Natural killer cell (primary cell): ENCODE measurements at places on chromosomes 2 and 18. TPM values are rescaled to one million over a fixed set of nuclear protein-coding genes. Genes with fewer than 3 reads are reported as not detected.

The ERFE gene
- total RNA-seq, result 4.3 TPM

The SLC19A3 gene
- not detected for total RNA-seq

The NAT8 gene
- total RNA-seq, result not detected

The DPP4 gene
- total RNA-seq, result 1.8 TPM

The CACNB4 gene
- 0.56 TPM for total RNA-seq

The ATP6V1C2 gene
- total RNA-seq, result 0.92 TPM

The PLEKHB2 gene
- total RNA-seq, result 77.4 TPM

The HSBP1L1 gene
- total RNA-seq, result 16.1 TPM

The APCDD1 gene
- total RNA-seq, result not detected

The LHCGR gene
- not detected for total RNA-seq

The ANKRD53 gene
- 2.5 TPM for total RNA-seq

The CABYR gene
- 0.94 TPM for total RNA-seq

The KIAA2012 gene
- total RNA-seq, result not detected

The GRP gene
- total RNA-seq, result not detected

The KCNS3 gene
- total RNA-seq, result not detected

The RFTN2 gene
- total RNA-seq, result not detected

The SPR gene
- 1.7 TPM for total RNA-seq

The FER1L5 gene
- total RNA-seq, result not detected

The TCF4 gene
- 9.0 TPM for total RNA-seq

The SS18 gene
- 72.2 TPM for total RNA-seq

The GALNT13 gene
- total RNA-seq, result not detected

The SNED1 gene
- 4.9 TPM for total RNA-seq

The UGT1A10 gene
- total RNA-seq, result not detected

The CRYGC gene
- total RNA-seq, result not detected

The ANKRD29 gene
- 0.45 TPM for total RNA-seq

The RAB6C gene
- not detected for total RNA-seq

The NYAP2 gene
- not detected for total RNA-seq

The RHOB gene
- 222 TPM for total RNA-seq

The CIDEA gene
- total RNA-seq, result not detected

The SERPINB10 gene
- not detected for total RNA-seq

The KCNK3 gene
- total RNA-seq, result not detected

The NETO1 gene
- not detected for total RNA-seq

The RABL2A gene
- 23.5 TPM for total RNA-seq

The MLPH gene
- total RNA-seq, result not detected

The TCF7L1 gene
- total RNA-seq, result not detected

The TSPYL6 gene
- not detected for total RNA-seq

The ANKRD30BL gene
- total RNA-seq, result not detected

The VPS4B gene
- total RNA-seq, result 128 TPM

The MAPK4 gene
- not detected for total RNA-seq

The DSG4 gene
- not detected for total RNA-seq

The SOX11 gene
- not detected for total RNA-seq

The LRP1B gene
- 0.05 TPM for total RNA-seq

The POMC gene
- 4.9 TPM for total RNA-seq

The MC4R gene
- total RNA-seq, result not detected

The REG1B gene
- not detected for total RNA-seq

The NLRC4 gene
- total RNA-seq, result 0.30 TPM

The TUBA4B gene
- total RNA-seq, result not detected

The CYP27C1 gene
- total RNA-seq, result not detected
